ENCODE measurements at places on chromosomes 5 and 9.

- DNase-seq, result peak; percentile 51
Measured at GRCh38 chr5:4879693-4880303, 260.3 kb upstream of the ADAMTS16 start.

GRCh38 chr5:122462486-122462885 lies 150.4 kb downstream of the SNCAIP start:
- DNase-seq, result no peak

DNA sequence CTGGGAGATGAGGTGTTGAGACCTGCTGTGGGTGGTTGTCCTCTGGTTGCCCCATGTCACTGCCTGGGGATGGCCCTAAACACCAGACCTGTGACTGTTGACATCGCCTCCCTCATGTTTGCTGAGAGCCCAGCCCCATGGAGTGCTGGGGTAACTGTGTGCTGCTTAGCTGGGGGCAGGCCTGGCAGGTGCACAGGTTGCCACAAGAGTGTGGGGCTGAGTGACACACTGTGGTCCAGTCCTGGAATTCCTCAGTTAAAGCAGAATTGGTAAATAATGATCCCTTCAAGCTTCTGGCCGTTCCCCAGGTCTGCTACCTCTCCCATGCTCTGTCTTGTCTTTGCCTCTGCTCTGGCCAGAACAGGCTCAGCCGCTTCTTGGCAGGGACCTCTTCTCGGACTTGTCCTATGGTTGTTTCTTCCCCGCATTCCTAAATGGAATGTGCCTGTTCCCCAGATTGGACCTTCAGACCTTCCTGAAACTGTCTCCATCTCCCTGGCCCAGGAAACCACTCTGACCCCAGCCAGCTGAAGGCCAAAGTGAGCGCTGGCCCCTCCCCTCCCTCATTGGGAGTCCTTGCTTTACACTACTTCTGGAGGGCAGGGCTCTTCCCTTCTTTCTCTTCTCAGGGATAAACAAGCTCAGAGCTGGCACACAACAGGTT lies 61.2 kb upstream of the PITX1 start:
- DNase-seq, result no peak

GRCh38 chr9:84823421-84824271 lies 154.1 kb downstream of the NTRK2 start:
- DNase-seq, result no peak

DNA sequence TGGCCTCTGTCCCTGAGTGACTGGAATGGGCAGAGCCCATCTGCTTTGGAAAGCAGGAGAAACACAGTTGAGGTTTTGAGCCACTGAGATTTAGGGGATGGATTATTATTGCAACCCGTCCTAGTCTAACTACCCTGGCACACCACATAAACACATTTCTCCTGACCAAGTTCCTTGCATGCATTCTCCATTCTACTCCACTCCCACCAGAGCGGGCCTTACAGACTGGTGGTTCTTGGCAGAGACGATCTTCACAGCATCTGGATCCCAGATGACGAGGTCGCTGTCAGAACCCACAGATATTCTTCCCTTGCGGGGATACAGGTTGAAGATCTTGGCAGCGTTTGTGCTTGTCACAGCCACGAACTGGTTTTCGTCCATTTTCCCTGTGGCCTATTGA lies 111.0 kb downstream of the DPYSL3 start:
- DNase-seq, result no peak

- DNase-seq, result no peak
Measured at GRCh38 chr5:34857894-34858293, 18.9 kb downstream of the TTC23L start.

DNA sequence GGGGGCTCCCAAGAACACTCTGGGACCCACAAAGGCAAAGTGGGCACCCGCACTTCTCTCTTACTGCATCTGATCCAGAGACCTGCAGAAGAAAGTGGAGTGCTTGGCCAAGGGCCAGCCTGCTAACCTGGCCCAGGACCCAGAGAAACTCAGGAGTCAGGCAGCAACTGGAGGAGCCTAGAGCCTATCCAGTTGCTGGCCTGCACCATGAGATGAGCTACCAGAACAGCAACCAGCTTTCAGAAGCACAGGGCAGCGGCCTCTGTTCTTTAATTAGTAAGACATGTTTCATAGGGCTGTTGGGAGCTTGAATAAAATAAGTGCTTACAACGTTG lies 298.3 kb downstream of the GADD45G start:
- DNase-seq, result no peak

DNA sequence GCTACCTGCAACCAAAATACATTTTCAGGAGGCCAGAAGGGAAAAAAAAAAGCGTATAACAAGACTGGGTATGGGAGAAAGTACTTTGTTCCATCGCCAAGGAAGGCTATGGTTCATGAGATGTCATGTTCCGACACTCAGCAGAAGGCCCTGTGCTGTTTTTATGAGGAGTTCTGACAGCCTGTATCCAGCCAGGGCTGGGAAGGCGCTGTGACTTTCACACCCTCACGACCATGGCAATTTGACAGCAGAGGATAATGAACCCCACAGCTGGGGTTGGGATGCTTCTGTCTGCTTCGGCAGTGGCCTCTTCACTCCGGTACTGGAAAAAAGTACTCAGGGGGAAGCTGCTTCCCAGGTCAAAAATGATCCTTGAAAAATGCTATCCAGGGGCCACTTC lies 154.4 kb downstream of the PRELID2 start:
- DNase-seq, result no peak

DNA sequence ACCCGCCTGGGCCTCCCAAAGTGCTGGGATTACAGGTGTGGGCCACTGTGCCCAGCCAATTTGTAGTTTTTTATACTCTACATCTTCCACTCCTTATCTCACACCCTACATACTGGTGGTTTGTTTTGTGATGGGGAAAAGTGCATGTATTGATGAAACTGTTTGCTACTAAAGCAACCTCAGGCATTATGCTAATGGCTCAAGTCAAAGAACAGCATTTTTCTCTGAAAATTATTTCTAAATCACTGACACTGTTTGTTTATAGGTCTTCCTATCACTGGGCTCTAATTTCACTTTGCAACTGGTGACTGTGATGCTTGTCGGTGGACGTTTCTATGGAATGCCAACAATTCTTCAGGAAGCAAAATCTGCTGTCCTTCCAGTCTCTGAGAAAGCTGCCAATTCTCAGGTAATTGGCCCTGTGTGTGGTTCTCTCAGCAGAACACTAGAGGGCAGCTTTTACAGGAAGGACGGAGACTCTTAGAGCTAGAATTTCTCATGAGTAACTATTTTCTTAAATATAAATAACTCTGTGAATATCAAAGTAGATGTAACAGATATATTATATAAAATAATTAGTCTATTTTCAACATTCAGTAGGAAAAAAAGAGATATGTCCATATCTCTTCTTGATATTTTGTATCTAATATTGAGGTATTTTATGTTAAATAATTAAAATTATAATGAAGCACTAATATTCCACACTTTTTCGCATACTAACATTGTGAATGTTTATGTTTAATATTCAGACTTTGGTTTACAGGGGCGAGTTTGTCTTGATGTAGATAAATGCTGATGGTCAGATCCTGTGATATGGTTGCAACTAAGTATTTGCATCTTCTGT lies 244.1 kb downstream of the ADGRV1 start:
- DNase-seq, result peak; percentile 13

GRCh38 chr9:134622896-134623257 lies 18.7 kb upstream of the COL5A1 start:
- no peak for DNase-seq

- no peak for DNase-seq
Measured at GRCh38 chr5:2797981-2798380, 46.5 kb upstream of the IRX2 start.

DNA sequence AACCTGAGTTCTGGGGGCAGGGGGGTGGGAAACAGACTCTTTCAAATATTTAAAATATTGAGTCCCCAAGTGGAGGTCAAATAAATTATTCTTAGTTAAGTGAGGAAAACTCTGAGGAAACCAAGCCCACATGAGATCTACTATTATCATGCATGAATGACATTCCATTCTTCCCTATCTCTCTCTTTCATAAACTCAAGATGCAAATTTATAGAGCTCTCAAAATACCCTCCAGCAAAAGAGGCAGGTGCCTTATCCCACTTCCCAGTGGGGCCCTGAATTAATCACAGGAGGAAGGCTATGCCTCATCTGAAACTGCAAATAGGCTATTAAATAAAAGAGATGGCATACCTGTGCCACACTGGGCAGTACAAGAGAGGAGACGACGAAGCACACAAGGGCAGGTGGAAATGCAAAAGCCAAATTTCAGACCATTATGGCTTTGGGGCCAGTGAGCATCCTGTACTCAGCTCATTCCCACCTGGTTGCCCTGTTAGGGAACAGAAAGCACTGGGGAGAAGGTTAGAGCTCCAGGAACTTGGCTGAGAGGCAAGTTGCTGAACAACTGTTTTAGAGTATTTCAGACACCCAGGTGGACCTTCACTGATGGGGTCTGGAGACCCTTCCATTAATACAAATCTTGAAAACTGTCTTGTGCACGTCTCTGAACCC lies 102.2 kb upstream of the EQTN start:
- no peak for DNase-seq

GRCh38 chr5:96200641-96201040 lies 232.4 kb downstream of the PCSK1 start:
- no peak for DNase-seq

- no peak for DNase-seq
Measured at GRCh38 chr9:34627716-34628655, 880 bp downstream of the ARID3C start.

- no peak for DNase-seq
Measured at GRCh38 chr9:3887786-3888496, 362.1 kb upstream of the RFX3 start.

DNA sequence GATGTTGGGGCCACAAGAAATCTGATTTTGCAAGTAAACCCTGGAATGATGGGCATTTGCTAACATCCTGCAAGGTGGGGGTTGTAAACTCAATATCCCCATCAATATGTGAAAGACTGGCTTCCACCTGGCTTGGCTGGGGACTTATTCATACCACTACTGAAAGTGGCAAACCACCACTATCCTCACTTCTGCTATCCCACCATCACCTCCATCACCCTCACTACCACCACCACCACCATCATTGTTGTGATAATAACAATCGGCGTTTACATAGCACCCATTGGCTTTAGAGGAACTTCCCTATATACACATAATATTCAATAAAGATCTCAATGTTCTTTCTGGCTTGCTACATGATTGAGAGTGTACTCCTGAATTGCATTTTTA lies 224.7 kb upstream of the DAP start:
- DNase-seq, result no peak

DNA sequence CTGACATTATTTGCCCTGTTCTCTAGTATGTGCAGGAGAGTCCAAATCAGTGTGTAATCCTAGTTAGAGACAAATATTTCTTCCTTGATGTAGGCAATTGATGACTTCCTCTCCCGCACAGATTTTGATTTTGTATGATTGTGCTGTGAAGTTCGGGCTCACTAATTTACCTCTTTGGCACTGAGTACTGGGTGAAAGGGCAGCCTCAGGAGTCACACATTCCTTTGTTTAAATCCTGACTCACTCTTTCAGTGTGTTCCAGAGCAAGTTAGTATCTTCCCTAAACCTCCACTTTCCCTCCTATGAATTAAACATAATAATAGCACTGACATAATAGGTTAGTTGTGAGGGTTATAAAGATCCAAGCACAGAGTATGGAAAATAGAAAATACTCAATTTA lies 269.7 kb downstream of the ISL1 start:
- DNase-seq, result no peak

- DNase-seq, result no peak
Measured at GRCh38 chr5:10306806-10307205, 896 bp downstream of the CMBL start.

DNA sequence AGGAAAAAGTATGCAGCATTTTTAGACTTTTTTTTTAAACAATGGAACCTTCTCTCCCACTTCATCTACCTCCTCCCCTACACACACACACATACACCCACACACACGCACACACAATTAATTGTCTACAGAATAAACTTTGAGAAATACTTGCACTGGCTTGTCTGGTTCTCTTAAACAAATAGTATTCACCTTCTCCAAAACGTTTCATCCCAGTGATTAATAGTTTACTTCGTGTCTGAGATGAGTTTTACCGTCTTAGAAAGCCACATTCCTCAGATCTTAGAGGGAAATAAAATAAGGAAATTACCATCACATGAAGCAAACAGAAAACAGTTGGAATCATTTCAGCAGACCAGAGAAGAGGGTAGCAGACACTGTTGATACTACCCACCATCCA lies 570.6 kb upstream of the CLINT1 start:
- DNase-seq, result no peak

GRCh38 chr9:17928228-17928627 lies 349.4 kb downstream of the SH3GL2 start:
- no peak for DNase-seq
